Activated naive CD8-positive, alpha-beta T cell treated with anti-CD3 and anti-CD28 coated beads for 36 hours (primary cell): ENCODE measurements at places on chromosomes 2 and 18.

DNA sequence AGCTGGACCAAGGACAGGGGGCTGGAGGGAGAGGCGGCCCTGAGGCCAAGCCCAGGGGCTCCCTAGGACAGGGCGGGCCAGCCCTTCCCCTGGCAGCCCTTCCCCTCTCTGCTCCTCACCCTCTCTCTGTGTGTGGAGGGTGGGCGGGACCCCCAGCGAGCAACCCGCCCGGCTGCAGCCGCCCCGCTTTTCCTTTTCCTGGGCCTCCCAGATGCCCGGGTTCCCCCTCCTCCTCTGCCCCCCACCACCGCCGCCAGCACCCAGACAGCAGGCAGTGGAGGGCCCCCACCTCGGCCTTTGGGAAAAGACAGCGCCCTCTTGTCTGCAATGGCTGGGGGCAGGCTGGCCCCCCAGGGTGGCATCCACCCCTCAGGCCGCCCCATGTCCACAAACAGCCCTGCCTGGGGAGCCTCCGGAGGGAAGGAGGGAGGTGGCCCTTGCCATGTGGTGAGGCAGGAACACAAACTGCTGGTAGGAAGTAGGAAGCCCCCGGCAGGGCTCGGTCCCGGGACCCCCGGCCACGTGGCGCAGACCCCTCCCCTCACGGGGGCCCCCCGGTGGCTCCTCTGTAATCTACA lies 135.1 kb upstream of the CTDP1 start:
- DNase-seq: no peak

GRCh38 chr2:151623631-151624030 lies 110.6 kb downstream of the NEB start:
- no peak for DNase-seq

DNA sequence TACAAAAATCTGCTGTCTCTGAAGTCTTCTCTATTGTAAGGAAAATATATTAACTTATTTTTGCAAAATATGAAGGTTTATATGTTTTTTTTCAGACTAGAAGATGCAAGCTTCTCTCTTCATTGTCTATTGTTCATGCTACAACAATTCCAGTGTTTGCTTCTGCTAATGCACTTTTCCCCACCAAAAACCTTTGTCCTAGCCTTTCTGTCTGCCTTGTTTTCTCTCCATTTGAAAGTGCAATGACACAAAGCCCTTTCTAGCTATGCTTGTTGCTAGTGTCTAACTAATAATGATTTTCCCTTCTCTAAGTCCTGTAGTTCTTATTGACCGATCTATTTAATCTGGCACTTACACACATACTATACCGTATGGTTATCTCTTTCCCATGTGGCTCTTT lies 369.5 kb upstream of the CELF4 start:
- DNase-seq: no peak

DNA sequence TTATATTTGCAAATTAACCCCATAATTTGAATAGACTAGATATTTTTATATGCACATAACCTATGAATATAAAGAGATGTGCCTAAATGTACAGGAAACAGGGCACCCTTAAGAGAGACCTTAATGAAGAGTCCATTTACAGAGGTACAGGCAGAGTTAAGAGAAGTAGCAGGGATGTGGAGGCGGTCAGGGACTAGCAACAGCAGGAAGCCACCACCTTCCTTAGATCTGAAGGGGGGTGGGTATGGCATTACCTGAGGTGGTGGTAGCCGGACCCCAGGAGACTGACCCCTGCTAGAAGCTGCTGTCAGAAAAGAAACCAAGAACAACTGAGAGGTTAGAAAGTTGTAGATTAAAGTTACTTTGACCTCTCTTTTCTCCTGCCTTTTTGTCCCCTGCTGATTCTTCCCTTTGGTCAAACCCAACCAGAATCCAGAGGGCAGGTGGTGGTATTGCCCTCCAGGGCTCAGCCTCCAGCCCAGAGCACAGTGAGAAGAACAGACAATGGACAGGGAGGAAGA lies 24.9 kb upstream of the ATG16L1 start:
- no peak for DNase-seq

DNA sequence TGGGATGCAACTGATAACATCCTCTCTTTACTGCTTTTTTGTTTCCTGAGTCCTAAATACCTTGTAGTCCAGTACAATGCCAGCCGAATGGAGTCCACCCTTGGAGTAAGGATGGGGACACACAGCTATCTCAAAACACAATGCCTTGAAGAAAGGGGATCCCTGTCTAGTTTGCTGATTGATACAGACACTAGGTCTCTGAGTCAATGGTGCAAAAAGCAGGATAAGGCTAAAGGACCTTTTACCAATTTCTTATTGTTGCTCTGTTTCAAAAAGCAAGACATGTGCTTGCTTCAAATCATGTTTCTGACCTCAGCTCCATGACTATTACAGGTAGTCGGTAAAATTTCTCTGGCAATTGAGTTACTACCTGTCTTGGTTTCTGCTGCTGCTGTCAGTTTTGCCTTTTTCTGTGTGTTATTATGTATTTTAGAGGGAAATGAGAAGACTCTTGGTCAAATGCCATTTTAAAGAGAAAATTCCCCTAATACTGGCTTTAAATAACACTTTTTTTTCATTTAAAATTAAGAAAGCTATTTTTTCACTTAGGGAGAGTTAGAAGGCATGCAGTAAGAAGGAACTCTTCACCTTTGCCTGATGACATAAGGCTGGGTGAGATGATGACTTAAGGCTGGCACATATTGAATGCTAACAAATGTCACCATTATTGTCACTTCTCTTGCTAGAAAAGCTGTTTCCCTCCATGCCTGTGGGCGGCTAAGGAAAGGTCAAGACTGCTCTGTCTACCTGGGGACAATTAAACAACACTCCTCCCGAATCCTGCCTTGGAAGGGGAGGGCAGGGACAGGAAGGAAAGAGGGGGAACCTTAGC lies 4.9 kb upstream of the FIGLA start:
- no peak for DNase-seq

DNA sequence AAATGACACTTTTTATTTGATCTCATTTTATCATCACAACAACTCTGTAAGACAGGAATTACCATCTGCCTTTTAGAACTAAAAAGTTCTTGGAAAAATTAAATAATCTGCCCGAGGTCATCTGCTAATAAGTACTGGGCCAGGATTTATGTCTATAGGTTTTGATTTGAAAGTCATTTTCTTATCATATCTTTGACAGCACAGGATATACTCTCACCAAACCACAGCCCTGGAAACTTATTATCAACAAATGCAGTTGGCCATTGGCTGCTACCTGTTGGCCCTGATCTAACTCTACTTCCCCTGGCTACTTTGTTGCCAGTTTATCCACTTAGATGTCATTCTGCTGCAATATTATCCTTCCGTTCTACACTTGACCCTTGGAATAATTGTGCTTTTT lies 354.6 kb downstream of the RAD51AP2 start:
- DNase-seq: no peak

DNA sequence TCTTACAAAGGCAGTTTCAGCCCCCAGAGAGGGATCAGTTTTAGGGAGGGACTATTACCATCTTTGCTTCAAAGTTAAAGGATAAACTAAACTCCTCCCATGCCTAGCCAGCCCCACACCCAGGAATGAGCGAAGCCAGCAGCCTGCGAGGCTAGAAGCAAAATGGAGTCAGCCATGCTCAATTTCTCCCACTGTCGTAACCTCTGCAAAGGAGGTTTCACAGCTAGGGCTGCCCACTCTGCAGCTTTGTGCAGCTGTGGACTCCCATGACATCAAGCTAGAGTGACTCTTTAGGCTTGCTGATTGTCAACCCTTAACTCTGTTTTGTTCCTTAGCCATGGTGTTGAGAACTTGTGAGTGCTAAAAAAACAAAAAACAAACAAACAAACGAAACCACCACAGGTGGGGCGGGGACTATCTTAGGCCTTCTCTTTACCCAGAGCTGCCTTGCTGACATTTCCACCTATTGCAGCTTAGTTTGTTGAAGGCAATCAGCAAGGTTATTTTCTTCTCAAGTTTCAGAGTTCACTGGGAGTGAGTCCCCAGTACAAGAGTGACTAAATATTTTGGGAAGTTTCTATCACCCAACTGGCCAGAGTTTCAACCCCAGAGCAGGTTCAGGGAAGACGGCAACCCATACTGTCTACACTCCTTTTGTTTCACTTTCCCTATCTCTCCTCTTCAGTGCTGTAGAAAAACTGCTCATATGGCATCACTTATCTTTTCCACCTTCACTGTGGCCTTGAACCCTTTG lies 592.1 kb downstream of the XIRP2 start:
- DNase-seq: no peak

DNA sequence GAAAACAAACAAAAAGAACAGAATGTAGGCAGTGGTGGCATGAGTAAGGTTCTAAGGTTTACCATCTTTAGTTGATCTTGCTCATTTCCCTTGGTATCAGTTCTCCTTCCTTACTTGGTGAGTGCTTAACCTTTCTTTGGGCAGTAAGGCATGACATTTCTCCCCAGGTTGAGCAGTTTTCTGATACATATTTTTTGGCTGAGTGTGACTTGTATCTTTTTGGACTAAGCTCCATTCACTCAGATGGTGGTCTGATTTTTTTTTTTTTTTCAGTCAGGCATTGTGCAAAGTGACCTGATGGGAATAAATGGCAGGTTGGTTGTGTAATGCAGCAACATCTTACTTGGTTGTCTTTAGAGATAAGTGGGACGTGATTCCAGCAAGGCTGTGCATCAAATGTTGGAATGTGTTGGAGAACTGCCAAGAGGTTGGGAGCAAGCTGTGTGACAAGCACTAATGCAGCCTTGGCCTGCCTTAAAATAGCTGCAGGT lies 15.1 kb downstream of the SPTBN1 start:
- DNase-seq: no peak

DNA sequence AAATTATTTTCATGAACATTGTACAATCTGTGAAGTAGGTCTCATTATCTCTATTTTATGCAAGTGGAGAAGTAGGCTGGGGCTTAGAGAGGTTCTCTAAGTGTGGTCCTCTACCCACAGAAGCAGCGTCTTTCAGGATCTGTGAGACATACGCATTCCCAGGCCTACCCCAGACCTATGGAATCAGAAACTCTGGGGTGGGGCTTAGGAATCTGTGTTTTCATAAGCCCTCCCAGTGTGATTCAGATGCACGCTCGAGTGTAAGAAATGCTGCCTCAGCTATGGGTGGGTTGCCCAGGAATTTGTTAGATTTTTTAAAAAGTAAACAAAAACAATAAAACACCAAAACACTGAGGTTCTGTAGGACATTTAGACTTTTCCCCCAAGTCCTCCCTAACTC lies 14.8 kb upstream of the ZAP70 start:
- no peak for DNase-seq

DNA sequence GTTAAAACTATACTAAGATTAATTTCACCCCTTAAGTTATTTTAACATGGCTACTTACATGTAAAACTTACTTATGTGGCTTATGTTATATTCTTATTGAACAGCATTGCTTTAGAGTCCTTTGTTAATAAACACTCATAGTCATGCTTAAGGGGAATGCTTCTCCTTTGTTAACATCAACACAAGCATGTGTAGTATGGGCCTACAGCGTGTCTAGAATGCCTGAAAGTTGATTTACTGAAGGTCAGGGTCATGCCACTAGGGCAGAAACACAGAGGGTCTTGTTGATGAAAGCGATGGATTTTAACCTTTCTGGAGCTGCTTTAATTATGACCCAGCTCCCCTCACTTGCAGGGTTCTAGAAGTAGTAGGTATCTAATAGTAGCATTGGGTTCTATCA lies 159.8 kb upstream of the DLX2 start:
- no peak for DNase-seq
